ENCODE measurements at places on chromosomes 4 and X.

GRCh38 chr4:151676301-151676700, 84.5 kb downstream of the GATB start:
- DNase-seq, result no peak

DNA sequence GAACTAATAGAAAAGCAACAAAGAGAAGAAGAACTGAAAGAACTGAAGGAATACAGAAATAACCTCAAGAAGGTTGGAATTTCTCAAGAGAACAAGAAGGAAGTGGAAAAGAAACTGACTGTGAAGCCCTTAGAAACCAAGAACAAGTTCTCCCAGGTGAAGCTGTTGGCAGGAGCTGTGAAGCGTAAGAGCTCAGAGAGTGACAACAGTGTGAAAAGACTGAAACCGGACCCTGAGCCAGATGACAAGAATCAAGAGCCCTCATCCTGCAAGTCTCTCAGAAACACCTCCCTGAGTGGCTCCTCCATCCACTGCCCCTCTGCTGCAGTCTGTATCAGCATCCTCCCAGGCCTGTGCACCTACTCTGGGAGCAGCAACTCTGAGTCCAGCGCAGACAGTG, 8.4 kb upstream of the FHDC1 start:
- no peak for DNase-seq

GRCh38 chr4:13888112-13888511, 260.6 kb upstream of the BOD1L1 start:
- DNase-seq, result no peak

DNA sequence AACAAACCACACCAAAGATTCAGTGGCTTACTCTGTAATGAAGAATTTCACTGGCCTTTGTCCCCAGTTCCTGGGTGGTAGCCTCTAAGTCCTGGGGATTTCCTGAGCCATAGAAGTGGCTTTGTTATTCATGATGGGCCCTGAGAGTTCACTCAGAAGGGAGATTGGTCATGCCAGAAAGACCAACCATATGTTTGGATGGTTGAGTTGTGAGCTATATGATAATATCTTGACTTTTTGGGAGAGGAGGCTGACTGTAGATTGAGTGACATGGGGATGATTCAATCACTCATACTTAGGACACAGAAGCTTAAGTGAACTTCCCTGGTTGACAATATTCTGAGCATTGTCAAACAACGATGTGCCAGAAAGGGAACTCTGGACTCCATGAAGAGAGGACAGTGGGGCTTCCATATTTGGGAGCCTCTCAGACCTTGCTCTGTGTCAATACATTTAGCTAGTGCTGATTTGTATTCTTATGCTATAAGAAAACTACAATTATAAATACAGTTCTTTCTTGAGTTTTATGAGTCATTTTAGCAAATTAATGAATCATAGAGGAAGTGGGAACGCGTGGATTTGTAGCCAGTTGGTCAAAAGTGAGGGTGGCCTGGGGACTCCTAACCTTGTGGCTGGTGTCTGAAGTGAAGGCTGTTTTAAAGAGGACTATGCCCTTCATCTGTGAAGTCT, 392.0 kb downstream of the GBA3 start:
- no peak for DNase-seq

DNA sequence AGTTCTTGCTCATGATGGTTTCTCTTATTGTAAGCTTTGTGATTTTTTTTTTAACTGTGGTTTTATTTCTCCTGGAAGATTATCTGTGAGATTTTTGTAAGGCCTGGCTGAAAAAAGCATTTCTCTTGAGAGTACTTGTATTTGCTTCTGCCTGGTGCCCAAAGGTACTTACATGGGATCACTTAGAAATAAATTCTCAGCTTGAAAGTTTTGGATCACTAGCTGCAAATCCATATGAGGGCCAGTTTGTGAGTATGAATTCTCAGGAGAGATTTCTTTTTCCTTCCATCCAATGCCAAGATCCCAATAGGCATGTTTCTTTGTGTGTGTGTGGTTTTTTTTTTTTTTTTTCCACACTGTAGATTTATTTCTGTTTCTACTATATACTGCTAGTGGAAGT, 1884.7 kb upstream of the PCDH7 start:
- DNase-seq, result no peak

GRCh38 chrX:101619364-101619763, 1.6 kb upstream of the ARMCX6 start:
- DNase-seq, result no peak

- DNase-seq, result no peak
These were observed 25.8 kb downstream of the GAB1 start for GRCh38 chr4:143362349-143363046.

DNA sequence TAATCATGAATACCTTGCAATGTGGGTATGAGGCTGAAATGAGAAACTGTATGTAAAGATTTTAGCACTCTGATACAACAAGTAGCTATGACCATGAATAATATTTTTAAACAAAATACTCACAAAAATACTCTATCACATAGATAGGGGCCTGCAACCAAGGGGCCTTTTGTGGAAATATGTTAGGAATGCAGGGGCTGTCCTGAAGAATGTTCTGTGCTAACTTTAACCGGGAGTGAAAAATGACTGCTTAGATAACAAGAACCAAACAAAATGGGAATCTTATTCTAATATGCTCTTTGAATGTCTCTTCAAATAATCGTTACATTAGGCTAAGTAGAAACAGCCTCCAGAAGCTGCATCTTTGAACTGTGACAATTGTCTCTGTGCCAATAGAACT, 37.9 kb upstream of the GYPA start:
- no peak for DNase-seq

DNA sequence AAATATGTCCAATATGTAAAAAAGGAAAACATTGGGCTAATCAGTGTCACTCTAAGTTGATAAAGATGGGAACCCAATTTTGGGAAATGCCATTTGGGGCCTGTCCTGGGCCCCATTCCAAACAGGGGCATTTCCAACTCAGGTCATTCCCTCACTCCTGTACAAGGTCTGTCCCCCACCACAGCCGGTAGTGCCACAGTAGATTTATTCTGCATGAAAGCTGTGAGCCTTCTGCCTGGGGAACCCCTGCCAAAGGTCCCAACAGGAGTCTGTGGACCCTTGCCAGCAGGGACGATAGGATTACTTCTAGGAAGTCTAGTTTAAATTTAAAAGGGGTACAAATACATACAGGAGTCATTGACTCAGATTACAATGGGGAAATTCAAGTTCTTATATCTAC, 317.6 kb upstream of the GNPDA2 start:
- DNase-seq, result no peak

GRCh38 chr4:2689825-2690700, 66.1 kb downstream of the TNIP2 start:
- no peak for DNase-seq

GRCh38 chrX:63350941-63351616, at the start of gene SPIN4:
Gene SPIN4 (minus strand): TSS chrX:63351332. CDS start chrX:63350819, 513 bp downstream.
- DNase-seq, result peak; percentile 51

DNA sequence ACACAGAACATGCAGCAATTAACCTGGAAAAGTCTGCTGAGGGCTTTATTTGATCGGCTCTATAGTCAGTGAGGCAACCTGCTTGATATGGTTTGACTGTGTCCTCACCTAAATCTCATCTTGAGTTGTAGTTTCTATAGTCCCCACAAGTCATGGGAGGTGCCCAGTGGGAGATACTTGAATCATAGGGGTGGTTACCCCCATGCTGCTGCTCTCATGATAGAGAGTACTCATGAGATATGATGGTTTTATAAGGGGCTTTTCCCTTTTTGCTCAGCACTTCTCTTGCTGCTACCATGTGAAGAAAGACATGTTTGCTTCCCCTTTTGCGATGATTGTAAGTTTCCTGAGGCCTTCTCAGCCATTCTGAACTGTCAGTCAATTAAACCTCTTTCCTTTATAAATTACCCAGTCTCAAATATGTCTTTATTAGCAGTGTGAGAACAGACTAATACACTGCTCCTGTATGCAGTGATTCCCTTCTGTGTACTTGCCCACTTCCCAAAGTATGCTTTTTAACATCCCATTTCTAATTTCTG, 78.2 kb downstream of the NPFFR2 start:
- DNase-seq, result no peak

GRCh38 chr4:119210775-119211174, 1.7 kb upstream of the USP53 start:
- no peak for DNase-seq

- DNase-seq, result no peak
These were observed 195.1 kb downstream of the MAGEB5 start for GRCh38 chrX:26411045-26411444.

- DNase-seq, result no peak
These were observed 2.2 kb downstream of the NEXMIF start for GRCh38 chrX:74922922-74923543.

GRCh38 chrX:21933077-21933476, 7.4 kb upstream of the SMS start:
- no peak for DNase-seq

- DNase-seq, result no peak
These were observed 42.0 kb upstream of the MAPK10 start for GRCh38 chr4:86401826-86402225.

DNA sequence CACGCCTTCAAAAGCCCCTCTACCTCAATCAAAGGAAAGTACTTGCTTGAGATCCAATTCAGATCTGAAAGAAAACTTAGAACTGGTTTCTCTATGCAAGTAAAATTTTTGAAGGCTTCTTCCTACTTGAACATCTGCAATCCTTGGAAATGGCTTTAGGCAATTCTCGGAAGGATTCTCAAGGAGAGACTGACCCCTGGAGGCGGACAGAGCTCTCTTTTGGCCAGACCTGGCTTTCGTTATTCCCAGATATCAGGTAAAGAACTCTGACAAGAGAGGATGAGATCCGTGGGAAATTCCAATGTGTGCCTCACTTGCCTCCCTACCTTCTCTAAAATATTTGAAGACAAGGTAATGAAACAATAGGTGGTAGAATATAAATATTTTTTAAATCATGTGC, 670.3 kb upstream of the FAM241A start:
- DNase-seq, result no peak

- DNase-seq, result no peak
These were observed 5.3 kb upstream of the PAPSS1 start for GRCh38 chr4:107725281-107725859.

DNA sequence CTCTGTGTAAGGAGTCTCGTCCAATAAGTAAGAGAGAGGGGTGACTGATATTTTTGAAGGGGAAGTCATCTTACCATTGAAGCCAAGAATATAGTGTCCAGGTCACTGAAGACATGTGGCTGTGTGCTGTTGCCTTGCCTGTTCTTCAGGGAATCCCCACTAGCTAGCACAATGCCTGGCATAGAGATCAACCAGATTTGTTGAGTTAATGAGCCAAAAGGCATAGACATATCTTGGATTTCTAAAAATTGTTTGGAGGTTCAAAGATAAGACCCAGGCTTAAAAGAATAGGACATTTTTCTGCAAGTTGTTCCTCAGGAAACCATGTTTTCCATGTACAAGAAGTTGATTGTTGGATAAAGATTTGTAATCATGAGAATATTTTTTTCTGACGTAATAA, 119.3 kb upstream of the DKK2 start:
- no peak for DNase-seq

- DNase-seq, result no peak
These were observed 1.2 kb upstream of the FSTL5 start for GRCh38 chr4:162164906-162165510.

GRCh38 chrX:136268051-136269048, 17.1 kb upstream of the MAP7D3 start:
- DNase-seq, result peak; percentile 46

DNA sequence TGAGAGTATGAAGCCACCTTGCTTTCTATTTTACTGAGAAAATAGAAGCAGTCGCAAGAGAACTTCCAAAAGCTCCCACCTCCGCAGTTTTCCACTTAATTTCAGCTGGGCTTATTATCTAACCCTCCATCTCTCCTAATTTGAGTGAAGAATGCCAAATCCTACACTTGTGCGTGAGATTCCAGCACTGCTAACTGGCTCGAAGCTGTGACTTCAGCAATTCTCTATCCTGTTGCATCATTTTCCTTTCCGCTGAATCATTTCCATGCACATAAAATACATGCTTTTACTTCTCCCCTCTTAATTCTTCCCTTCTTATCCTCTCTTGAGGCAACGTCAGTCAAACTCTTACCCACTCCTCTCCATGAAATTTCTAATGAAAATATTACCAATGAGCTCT, 189.5 kb downstream of the GASK1B start:
- DNase-seq, result no peak

DNA sequence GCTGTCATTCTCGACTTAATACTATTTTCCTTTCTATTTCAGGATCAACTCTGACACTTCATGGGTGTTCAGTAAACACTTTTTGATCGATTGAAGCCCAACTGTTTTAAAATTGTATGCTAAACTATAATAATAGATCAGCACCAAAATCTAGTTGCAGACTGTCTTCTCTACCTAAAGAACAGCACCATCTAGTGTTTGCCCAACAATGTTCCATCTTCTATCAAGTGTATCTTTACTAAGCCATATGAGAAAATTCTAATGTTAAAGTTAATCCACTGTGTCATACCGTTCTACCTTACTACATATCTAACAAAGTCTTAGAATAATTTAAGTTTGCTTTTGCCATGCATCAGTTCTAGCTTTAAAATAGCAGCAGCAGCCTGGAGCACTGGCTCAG, 113.0 kb upstream of the PRDX4 start:
- no peak for DNase-seq

- peak; percentile 10 for DNase-seq
These were observed 15.5 kb upstream of the CYLC1 start for GRCh38 chrX:83845397-83845796.

GRCh38 chr4:83121246-83121645, 6.7 kb upstream of the PLAC8 start:
- no peak for DNase-seq

- DNase-seq, result no peak
These were observed 12.2 kb upstream of the VMA21 start for GRCh38 chrX:151384807-151385206.

DNA sequence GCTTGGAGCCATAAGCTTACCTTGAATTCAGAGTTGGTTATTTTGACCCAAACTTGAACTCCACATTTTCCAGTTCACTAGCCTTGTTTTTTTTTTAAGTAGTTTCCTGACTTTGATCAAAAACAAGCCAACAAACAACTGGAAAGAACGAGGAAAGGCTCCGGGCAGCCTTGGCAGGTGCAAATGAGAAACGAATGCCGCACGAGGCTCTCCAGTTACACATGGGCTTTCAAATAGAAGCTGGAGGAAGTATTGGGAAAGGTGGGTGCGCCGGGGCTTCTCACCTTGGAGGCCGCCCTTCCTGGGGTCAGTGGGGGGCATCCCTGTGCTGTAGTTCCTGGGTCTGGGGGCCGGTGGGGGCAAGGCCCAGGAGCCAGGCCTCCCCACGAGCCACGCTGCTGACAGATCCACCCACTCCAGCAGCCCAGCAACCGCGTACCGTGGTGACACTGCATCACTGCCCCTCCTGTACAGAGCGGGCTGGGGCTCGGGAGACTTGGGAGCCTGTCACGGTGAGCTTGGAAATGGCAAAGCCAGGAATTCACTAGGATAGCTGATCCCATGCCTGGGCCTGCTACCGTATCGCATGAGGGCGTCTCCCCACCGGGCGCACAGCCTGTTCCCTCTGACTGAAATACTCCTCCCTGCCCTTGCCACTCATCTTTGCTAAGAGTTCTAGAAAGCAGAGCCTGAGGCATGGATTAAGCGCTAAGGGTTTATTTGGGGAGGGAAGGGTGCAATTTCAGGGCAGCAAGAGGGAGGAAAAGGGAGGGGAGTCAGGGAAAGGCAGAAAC, 50.9 kb upstream of the ADRA2C start:
- no peak for DNase-seq

GRCh38 chr4:95118497-95118896, 360.7 kb downstream of the BMPR1B start:
- DNase-seq, result no peak
